CD14-positive monocyte (primary cell): ENCODE measurements at places on chromosomes 7 and 10. TPM values are rescaled to one million over a fixed set of nuclear protein-coding genes. Genes with fewer than 3 reads are reported as not detected.

Gene UPK3BL1
- 93.3 and 101 TPM in 2 replicates for polyA plus RNA-seq

GRCh38 chr10:113733635-113734034 lies 17.8 kb upstream of the PLEKHS1 start:
- no peak overlapping the region for H3K27ac ChIP-seq
- H3K4me1 ChIP-seq: no peaks in the 10 kb centered on the region
- H3K4me3 ChIP-seq: no peak overlapping the region

DNA sequence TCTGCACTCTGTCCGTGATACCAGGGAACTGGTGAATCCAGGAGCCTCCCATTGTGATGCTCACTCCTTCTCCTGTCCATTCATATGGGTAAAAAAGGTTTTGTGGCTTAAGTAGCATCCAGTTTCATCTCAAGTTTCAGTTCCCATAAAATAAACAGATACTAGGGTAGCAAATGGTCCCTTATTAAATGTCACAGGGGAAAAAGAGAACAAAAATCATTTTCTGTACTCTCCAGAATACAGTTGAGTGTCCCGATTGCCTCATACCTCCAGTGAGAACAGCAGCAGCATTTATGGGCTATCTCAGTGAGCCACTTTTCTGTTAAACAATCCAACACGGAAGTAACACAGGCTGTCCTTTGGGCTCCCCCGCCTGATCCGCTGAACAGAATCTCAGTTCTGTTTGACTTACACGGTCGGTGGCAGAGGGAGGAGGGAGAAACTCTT lies 179.6 kb downstream of the CELF2 start:
- H3K27me3 ChIP-seq: no peaks in the 10 kb centered on the region
- H3K36me3 ChIP-seq: peaks cover 48% of the 10 kb centered on the region
- H3K27ac ChIP-seq: peak overlapping the region; percentile 67
- H3K4me3 ChIP-seq: no peak overlapping the region
- peak; percentile 94 for DNase-seq

GRCh38 chr7:13508586-13508985 lies 480.9 kb downstream of the ETV1 start:
- H3K4me1 ChIP-seq: no peaks in the 10 kb centered on the region
- no peak overlapping the region for H3K4me3 ChIP-seq
- DNase-seq: no peak
- H3K27ac ChIP-seq: no peak overlapping the region
- H3K36me3 ChIP-seq: no peaks in the 10 kb centered on the region
